ENCODE measurements at places on chromosomes 5 and 9.

DNA sequence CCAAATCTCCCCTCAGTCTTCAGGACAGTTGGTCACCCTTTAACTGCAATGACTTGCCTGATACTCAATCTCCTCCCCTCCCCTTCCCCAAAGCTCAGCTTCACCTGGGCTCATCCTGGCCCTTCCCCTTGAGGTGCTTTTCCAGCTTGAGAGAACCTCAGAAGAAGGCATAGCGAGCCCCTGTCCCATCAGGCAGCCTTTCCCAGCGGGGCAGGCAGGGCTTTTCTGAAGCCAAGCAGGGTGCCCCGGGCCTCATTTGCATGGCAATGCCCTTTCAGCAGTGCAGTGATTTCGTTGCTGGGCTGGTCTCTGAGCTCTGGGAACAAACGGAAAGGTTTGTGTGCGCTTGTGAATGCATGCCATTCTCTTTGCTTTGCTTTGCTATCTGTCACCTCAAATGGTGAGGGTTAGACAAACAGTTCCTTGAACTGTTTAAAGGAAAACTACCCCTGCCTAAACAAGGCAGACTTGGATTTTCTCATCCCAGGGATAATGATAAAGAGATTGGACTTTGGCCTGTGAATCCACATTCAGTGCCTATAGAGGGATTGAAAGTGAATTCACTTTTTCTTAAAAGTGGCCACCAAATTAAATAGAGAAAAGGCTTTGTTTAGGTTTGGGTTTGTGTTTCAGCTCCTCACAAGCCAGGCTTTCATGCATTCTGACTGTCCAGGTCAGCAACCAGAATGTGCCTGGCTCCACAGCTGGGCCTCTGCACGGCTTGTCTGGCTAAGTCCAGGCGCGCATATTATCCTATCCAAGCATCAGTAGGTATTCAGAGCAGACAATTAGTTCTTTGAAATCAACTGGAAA is 165.3 kb downstream of the ZNF608 start:
- DNase-seq, result no peak

DNA sequence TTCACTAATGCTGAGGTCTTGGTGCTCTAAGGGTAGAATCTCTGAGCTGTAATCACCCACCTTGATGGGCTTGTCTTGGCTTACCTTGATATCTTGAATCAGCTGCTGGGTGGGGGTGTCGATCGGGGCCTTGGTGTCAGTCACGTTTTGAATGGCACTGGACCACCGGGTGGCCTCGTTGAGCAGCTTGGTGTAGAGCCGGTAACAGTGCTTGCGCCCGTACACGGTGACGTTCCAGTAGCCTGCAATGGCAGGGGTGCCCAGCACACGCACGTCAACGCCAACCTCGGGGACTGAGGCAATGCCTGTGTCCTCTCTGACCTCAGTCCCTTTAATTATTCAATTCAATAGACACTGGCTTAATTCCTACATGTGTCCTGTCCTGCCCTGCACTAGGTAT is 63.1 kb upstream of the RETREG1 start:
- no peak for DNase-seq

- no peak for DNase-seq
Measured at GRCh38 chr5:39947657-39948056, 522.9 kb upstream of the DAB2 start.

- DNase-seq, result no peak
Measured at GRCh38 chr5:129511291-129511690, 51.2 kb downstream of the ADAMTS19 start.

DNA sequence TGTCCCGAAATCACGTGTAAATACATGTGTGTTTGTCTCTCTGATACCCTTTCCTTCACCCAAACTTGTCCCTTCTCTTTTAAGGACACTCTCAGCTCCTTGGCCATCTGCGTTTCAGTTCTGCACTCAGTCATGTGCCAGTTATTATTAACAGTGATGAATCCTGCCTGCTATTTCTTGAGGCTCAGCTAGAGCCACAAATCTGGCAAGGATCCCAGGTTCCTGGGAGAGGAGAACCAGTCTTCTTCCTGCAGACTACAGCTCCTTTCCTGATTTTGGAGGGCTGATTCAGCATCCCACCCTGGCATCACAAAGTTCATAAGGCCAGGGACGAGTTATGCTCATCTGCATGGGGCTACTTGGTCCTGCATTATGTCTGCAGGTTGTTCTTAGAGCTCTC is 5.6 kb downstream of the MAMDC2 start:
- DNase-seq, result no peak

- DNase-seq, result no peak
Measured at GRCh38 chr5:66247176-66247960, 103.3 kb downstream of the SREK1 start.

GRCh38 chr5:78610163-78610583 is 38.4 kb downstream of the LHFPL2 start:
- DNase-seq, result no peak

DNA sequence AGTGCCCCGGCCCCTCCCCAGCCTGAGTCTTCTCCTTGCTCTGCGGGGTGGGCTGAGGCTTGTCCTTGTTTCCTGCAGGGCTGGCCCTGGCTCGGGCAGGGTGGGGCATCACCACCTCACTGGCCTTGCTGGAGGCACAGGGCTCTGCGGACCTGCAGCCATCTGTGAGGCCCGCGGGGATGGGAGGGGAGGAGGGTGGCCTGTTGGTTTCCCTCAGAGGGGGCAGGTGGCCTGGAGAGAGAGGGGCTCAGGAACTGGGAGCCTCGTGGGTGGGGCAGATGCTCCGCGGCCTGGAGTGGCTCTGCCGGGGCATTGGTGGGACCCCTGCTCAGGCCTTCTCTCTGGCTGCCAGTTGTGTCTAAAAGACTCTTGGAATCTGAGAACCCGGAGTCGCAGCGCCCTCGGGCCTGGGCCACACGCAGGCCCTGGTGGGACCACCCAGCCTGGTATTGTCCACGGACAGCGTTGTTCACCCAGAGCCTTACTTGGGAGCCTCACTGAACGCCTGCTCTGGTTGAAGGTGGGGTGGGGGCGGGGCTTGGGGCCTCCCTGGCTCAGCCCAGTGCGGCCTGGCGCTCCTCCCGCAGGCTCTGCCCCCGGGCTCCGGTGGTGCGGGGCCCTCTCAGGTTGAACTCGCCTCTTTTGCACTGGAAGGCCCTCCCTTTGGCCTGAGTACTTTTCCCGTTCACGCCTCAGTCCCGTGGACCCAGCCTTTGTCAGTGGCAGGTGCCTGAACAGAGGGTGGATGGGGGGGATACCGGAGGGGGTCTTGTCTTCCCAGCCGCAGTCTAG is 111.3 kb downstream of the RXRA start:
- DNase-seq, result no peak

GRCh38 chr5:53073348-53073747 is 36.2 kb downstream of the MOCS2 start:
- no peak for DNase-seq

- no peak for DNase-seq
Measured at GRCh38 chr5:148107608-148108007, 43.8 kb downstream of the SPINK5 start.

DNA sequence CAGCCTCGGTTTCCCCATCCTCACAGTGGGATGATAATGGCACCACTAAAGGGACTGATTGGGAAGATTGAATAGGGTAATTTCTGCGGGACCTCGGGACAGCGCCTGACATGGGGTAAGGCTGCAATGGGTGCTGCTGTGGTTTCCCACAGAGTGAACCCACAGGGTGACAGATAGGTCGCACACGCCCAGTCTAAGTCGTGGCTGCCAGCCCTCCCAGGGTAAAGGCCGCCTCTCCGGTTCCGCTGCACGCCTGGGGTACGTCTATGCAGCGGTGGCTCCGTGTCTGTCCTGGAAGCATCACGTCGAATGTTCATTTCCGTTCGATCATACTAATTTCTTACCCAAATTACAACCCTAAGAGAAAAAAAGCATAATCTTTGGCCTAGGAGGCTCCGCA is 631 bp downstream of the CFAP77 start:
- peak; percentile 6 for DNase-seq

DNA sequence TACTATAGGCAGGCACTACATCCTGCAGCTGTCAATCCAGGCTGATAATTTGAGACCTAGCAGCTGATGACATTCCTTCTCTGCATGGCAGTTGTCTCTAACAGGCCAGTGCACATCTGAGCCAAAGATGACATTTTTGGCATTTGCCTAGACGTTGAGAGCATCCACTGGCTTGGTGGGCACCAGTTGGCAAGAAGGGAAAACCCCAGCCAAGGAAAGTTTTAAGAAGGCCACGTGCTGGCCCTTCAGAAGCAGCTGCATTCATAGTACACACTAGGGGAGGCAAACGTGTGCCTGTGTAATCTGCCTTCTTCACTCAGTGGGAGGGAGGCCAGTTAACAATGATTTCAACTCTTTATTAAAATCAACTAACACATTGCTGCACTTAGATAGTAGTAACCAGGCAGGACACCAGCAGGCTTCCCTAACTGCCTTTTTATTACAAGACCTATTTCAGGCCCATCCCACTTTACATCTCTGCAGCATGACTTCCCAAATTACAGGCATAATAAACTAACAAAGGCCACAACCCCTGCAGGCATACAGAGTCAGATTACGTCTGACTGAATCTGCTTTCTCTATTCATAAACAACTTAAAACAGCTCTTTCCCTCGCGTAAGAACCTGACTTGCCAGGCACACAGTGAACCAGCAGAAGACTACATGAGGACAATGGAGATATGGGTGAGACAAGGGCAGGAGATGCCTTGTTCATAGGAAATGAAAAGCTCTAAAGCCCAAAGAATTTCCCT is 576.3 kb downstream of the PDE4D start:
- no peak for DNase-seq

Measured in activated CD4-positive, alpha-beta T cell treated with anti-CD3 and anti-CD28 coated beads, Interleukin-2, Interleukin-6, amounts not matched to agents 100 ng/mL and 50 ng/mL, durations not matched to agents 16 hours and 8 hours (primary cell).